Activated T-cell treated with anti-CD3 and anti-CD28 coated beads, Interleukin-2, amount 50 U/mL, for 1 hour (primary cell): ENCODE measurements at places on chromosomes 5 and 9.

- no peak for DNase-seq
These were observed 267.1 kb downstream of the SPATA31D1 start for GRCh38 chr9:82255481-82256176.

DNA sequence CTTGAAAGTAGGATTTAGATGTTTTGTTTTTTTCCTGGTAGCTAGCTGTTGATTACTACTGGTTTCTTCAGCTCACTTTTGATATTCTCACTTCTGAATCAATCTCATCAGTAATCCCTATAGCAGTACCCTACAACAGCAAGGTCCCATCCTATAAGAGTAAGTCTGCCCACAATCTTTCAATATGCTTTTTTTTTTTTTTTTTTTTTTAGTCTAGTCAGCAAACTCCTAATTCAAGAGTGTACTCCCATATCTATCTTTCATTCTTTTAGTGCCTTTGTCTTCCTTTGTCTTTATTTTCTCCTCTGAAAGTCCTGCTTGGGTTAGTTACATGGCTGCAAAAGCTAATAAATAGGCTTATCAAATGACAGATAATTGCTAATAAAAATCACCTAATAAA lies 362.4 kb upstream of the RIOK2 start:
- DNase-seq, result no peak

GRCh38 chr5:39762761-39763160 lies 338.0 kb upstream of the DAB2 start:
- DNase-seq, result no peak

DNA sequence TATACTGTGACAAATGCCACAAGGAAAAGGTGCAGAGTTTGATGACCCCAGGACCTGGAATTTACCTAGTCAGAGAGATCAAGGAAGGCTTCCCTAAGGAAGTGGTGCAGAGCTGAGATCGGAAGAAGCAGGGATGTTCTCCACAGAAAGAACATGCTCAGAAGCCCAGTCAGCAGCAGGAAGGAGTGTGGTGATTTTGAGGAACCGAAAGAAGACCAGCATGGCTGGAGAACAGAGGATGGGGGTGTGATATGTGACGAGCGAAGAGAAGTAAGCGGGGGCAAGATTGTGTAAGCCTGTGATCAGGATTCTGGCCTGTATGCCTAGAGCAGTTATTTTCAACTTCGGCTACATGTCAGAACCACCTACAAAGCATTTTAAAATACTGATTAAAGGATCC lies 18.7 kb upstream of the PIK3R1 start:
- no peak for DNase-seq

- no peak for DNase-seq
These were observed 324.4 kb downstream of the ENC1 start for GRCh38 chr5:74316064-74316603.

DNA sequence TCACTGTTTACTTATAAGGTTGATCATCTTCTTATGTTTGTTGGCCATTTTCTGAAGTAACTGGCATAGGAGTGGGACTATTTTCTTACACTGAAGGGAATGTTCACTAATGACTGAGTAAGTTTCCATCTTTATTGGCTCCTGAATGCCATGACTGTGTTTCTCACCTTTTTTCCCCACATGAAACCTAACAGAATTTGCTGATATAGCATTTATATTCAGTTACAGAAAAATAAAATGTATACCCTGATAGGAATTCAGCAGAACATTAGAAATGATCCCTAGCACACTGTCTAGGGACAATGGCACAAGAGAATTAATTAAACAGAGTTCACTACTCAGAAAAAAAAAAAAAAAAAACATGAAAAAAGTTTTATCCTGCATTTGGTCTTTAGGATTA lies 1465.1 kb upstream of the C9orf72 start:
- no peak for DNase-seq

- no peak for DNase-seq
These were observed 11.1 kb upstream of the HTR4 start for GRCh38 chr5:148665431-148665830.

GRCh38 chr9:34570376-34570775 lies 19.1 kb downstream of the CNTFR start:
- DNase-seq, result no peak

DNA sequence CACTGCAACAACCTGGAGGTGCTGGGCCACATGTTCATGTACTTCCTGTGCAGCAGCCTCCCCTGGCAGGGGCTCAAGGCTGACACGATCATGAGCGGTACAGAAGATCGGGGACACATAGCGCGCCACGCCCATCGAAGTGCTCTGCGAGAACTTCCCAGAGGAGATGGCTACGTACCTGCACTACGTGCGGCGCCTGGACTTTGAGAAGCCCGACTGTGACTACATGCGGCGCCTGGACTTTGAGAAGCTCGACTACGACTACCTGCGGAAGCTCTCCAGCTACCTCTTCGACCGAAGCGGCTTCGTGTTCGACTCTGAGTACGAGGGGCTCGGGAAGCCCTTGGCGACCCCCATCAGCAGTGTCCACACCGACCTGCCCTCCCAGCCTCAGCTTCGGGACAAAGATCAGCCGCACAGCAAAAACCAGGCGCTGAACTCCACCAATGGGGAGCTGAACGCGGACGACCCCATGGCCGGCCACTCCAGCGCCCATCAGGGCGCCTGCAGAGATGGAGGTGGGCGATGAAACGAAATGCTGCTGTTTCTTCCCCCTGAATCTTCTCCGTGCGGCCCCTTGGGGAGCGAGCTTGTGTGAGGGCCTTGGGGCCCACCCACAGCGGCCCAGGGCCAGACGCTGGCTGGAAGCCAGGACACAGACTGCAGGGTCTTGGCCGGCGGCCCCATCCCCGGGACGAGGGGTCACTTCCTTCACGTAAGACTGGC lies 56.5 kb downstream of the JAK2 start:
- no peak for DNase-seq

DNA sequence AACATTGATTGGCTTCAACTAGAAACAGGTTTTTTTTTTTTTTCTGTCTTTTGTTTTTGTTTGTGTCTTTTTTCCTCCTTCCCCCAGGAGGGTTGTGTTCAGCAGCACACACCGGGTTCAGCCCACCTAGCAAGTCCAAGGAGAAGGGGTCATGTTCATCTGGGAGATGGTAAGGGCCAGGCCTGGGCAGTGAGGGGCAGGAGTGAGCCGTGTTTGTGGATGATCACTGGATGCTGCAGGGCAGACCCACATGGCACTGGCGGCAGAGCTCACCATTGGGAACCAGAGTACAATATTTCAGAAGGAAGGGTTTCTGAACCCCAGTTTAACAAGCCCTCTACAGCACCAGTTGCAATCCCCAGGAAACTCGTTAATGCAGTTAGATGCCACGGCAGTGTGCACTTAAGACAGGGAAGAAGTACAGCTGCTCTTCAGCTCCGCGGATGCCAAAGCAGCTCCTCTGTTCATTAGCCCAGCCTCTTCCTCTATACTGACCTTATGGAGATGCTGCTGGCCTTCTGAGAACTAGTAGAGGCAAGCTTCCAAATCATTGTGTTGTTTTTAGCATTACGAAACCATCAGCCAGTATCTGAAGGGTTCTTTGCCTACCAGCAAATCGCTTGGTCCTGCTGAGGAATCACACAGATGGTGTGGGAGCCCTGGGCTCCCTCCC lies 508.2 kb upstream of the WWC1 start:
- DNase-seq, result no peak

- DNase-seq, result peak; percentile 51
These were observed at the start of gene TRIM7 for GRCh38 chr5:181204826-181205760. TRIM7 (minus strand) TSS chr5:181205196; CDS start chr5:181205110, 86 bp downstream.

DNA sequence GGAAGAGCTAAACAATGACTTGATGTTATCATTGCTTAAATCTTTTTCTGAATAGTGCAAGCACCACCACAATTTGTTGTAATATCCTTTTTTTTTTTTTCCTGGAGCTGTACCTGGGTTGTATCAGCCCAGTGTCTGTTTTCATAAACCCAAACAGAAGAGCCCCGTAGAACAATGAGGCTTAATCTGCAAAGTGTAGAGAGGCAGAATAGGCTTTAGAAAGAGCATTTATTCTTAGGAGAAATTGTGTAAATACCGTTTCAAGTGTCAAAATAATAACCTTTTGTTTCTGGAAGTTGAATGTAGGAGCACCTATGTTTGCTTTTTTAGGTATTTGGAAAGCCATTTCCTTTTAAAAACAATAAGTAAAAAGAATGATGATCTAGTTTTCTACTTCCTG lies 26.4 kb downstream of the RGS7BP start:
- no peak for DNase-seq
